SJSA1 (cell line): ENCODE measurements at places on chromosomes 16 and 17.

- peak; percentile 74 for DNase-seq
These were observed 63.1 kb downstream of the STX8 start for GRCh38 chr17:9512323-9513168.

DNA sequence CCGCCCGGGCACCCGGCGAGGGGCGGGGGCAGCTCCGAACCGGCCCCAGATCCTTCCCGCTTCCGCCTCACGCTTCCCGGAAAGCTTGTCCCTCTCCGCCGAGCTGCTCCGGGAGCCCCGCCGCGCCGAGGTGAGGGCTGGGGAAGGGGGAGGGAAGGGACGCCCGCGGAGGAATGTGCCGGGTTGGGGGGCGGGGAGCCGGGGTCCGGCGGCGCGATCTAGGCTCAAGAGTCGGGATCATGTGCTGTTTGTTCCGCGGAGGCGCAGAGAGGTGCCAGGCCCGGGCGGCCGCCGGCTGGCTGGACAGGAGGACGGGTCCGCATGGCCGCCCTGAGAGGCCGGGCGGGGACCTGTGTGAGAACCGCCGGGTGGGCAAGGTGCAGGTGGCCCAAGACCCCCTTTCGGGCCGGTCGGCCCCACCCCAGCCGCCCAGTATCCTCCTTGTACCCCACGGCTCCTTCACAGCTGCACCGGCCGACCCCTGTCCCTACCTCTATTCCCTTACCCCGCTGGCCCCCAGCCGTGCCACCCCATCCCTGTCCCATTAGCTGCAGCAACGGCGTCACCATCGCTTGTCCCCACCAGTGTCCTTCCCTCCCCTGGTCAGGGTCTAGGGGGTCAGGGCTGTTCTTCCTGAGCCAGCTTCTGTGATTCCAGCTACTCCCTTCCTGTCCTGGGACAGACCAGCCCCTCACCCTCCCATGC lies 429 bp downstream of the KIF1C start:
- no peak for DNase-seq

- no peak for DNase-seq
These were observed 102.8 kb upstream of the SMIM36 start for GRCh38 chr17:55614061-55614460.

GRCh38 chr17:2227025-2227699 lies 76.4 kb downstream of the SMG6 start:
- DNase-seq = no peak

DNA sequence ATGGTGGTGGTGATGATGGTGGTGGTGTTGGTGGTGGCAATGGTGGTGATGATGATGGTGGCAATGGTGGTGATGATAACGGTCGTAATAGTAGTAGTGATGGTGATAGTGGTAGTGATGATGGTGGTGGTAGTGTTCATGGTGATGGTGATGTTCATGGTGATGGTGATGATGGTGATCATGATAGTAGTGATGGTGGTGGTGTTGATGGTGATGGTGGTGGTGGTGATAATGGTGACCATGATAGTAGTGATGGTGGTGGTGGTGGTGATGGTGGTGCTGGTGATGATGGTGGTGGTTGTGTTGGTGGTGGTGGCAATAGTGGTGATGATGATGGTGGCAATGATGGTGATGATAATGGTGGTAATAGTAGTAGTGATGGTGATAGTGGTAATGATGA lies 68.0 kb downstream of the SOX9 start:
- DNase-seq = no peak

- no peak for DNase-seq
These were observed 66.4 kb downstream of the CDK5R1 start for GRCh38 chr17:32553168-32553567.
